Brain (organoid and tissue), 16 donors: ENCODE measurements at places on chromosomes 6 and 20. TPM values are rescaled to one million over a fixed set of nuclear protein-coding genes. Genes with fewer than 3 reads are reported as not detected.
A peak's percentile ranks its signal among the peaks of the same experiment; 100 is the strongest.

GPX5 gene
- not detected for polyA plus RNA-seq

DNA sequence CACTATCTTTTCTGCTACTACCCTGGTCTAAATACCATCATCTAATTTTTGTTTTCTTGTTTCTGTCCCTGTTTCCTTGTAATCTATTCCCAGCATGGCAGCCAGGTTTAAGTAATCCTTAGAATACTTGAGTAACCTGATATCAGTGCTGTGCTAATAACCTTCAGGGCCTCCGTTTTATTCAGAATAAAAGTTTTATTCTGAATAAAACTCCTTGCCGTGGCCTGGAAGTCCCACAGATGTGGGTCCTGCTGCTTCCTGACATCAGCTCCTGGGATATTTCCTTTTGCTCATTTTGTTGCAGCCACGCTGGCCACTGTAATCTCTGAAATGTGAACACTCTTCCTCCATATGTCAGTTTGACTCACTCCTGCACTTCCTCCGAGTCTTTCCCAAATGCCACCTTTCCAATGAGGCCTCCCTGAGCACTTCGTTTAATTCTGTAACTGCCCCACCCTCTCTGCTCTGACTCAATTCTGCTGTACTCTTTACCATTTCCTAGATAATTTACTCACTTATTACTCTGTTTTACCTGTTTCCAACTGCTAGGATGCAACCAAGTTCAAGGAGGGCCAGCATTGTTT is 114.0 kb upstream of the FOXA2 start:
- no peak for DNase-seq

DNA sequence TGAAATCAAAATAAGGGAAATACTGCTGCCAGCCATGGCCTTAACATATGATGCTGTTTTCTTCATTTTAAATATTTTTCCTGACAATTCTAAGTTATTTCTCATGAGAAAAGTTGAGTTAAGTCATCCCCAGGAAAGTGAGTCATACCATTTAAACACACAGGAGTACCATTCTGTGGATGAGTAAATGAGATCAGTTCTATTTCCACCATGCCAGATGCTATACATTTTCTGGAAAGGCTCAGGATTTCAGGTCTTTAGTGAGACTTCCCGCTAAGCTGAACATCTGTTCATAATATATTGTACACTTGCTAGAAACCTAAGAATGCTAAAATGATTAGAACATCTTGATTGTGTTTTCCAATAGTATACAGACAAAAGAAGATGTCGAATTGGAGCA is 256.2 kb upstream of the MANEA start:
- peak; percentile 6 for DNase-seq

- no peak for DNase-seq
Measured at GRCh38 chr20:59010995-59011873, 4.2 kb upstream of the CTSZ start.

DNA sequence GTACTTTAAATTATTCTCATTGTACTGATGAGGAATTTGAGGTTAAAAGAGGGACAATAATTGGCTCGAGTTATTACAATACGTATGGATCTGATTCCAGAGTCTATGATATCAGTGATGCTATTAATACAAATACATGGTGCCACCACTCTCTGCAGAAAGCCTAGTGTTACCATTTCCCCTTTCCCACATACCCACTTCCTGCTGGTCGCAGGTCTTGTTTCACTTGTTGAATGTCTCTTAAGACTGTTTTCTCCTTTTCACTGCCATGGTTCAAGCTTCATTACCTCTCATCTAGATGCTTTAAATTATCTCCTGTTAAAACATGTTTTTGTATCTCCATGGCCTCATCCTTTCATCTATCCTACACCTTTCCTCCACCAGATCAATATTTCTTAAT is 62.0 kb downstream of the FHL5 start:
- no peak for DNase-seq

DPPA5 gene
- not detected for polyA plus RNA-seq

GRCh38 chr20:32528171-32528891 is 56.8 kb downstream of the NOL4L start:
- DNase-seq, result peak; percentile 96

DNA sequence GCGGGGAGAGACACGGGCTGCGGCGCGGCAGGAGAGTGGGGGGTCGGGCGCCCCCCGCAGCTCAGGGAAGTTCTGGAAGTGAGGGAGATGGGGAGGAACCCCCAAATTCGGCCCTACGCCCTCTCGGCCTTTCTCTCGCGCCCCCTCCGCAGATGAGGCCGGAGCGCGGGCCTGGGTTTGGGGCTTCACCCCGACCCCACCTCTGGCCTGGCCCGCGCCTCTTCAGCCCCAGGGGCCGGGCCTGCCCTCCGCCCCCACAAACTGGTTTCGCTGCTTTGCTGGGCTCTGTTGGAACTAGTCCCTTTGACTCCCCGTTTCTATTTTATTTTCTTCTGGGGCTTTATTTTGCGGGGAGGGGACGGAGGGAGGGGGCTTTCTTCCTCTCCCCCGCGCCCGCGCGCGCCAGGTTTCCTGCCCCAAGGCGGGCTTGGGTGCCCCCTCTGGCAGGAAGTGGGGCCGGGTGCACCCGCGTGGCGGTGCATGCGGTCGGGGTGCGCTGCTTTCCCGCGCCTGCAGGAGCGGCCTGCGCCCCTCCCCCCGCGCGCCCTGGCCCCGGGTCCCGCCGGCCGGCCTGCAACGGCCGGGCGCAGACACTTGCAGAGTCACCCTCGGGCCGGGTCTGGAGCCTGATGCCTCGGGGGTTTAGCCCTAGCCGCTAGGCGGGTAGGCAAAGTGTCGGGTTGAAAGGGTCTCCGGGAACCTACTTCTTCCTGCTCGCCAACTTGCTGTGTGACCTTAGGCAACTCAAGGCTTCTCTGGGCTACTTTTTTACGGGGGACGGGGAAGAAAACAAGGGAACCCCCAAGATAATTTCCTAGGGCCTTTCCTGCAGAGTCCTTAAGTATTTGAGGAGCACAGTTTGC is 1.3 kb downstream of the HMGA1 start:
- peak; percentile 46 for DNase-seq

GRCh38 chr6:4155848-4156466 is 20.6 kb upstream of the ECI2 start:
- DNase-seq, result peak; percentile 80

DNA sequence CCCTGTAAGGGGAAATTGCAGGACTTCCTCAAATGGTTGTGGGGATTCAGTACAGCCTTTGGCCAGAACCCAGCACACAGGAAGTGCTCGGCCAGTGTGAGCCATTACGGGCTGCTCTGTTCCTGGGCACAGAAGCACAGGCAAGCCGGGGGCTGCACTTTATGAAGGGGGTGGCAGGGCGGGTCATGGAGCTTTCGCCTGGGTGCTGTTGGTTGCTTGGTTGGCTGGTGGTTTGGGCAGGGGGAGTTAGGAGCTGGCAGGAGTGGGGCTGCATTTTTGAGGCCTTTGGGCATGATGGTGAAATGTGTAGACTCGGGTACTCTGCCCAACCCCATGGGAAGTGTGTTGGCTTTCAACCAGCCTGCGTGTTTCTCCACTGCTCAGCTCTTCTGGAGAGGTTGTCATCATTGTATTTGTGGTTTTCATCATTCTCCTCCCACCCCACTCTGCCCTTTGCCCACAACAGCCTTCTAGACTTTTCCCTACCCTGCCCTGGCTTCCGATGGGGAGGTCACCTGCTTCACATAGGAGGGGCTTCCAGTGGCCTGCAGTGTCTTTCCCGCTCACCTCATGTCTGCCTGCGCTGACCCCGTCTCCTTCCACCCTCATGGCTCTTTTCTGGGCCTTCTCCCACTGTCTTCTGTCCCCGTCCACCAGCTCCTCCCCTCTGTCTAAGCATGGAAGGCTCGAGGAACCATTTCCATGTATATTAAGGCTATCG is 16.1 kb upstream of the RBM38 start:
- no peak for DNase-seq

WFDC10B gene
- polyA plus RNA-seq, result not detected

- DNase-seq, result no peak
Measured at GRCh38 chr6:8334113-8334512, 101.2 kb downstream of the SLC35B3 start.

DNA sequence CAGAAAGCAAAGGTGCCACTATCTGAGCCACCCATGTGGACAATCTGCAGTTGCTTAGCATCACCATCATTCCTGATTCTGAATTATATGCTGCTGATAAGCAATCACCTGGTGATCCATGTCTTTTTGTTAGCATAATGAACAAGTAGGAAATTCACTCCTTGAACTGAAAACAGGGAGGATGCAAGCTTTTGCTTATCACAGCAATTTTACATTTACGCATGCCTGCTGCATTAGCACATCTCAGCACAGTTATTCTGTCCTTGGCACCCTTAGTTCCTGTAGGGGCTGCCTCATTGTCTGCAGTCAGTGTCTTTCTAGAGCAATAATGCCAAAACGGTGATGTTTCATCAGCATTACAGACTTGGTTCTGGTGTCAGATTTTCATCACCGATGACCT is 162.6 kb downstream of the KIF16B start:
- DNase-seq, result no peak

FLRT3 gene
- polyA plus RNA-seq, result 0.87 TPM

LRFN2 gene
- polyA plus RNA-seq, result 2.0 TPM

WFDC8 gene
- not detected for polyA plus RNA-seq

DNA sequence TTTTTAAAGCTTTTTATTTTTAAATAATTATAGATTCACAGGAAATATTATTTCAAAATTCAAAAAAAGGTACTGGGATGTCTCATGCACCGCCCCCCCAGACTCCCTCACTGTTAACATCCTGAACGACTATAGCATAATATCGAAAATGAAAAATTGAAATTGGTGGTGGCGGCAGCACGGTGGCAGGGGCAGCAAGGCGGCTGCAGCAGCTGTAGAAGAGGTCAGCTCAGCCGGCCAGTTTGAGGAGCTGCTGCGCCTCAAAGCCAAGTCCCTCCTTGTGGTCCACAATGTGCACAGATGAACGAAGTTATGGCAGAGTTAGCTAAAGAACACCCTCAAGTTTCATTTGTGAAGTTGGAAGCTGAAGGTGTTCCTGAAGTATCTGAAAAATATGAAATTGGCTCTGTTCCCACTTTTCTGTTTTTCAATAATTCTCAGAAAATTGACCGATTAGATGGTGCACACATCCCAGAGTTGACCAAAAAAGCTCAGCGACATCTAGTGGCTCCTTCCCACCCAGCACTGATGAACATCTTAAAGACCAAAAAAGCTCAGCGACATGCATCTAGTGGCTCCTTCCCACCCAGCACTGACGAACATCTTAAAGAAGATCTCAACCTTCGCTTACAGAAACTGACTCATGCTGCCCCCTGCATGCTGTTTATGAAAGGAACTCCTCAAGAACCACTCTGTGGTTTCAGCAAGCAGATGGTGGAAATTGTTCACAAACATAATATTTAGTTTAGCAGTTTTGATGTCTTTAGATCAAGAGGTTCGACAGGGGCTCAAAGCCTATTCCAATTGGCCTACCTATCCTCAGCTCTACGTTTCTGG is 100.8 kb downstream of the FAM217A start:
- peak; percentile 82 for DNase-seq

DNA sequence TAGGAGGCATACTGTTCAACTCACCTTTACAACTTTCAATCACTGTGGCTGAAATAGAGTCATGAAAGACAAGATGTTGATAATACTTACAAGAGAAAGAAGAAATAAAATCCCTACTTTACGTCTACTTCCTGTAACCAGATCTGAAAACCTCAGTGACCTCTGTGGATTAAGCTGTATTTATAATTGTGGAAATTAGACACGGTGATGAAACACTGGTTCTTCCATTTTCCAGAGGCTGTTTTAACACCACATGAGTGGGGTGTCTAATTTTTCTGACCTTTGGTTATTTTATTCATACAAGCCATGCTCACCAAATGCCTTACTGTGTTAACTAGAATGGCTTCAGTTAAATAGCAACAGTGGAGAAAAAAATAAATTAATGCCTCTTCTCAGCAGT is 58.5 kb upstream of the HIVEP1 start:
- no peak for DNase-seq

DNA sequence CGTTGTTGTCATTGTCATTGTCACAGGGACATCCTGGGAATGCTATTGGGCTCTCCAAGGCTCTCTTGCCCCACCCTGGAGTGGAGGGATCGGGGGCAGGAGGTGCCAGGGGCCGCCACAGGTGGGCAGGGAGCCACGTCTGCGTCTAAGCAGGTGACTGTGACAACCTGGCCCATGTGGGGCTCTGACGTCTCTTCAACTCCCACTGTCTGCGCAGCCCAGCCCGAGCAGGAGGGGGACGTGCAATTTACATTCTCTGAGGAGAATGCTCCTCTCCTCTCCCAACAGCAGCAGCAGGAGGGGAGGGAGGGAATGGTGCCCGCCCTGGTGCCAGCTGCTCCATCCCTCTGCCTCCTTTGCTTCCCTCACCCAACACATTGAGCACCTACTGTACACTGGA is 50.1 kb downstream of the GRM4 start:
- DNase-seq, result no peak

GRCh38 chr6:3315841-3316240 is 57.1 kb downstream of the PSMG4 start:
- no peak for DNase-seq

RAET1L gene
- not detected for polyA plus RNA-seq

DNA sequence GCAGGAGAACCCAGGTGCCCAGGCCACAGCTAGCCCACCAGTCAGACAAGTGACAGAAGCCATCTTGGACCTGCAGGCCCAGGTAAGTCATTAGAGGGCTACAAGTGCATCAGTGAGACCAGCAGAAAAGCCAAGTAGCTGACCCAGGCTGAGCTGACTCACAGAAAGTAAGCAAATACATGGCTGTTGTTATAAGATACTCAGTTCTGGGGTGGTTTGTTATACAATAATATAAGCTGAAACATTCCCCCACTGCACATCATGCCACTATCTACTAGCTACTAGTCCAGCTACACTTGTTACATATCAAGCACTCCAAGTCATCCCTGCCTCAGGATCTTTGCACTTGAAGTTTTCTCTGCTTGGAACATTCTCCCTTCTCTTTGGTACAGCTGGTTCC is 10.0 kb downstream of the DYNLT2 start:
- DNase-seq, result no peak

DNA sequence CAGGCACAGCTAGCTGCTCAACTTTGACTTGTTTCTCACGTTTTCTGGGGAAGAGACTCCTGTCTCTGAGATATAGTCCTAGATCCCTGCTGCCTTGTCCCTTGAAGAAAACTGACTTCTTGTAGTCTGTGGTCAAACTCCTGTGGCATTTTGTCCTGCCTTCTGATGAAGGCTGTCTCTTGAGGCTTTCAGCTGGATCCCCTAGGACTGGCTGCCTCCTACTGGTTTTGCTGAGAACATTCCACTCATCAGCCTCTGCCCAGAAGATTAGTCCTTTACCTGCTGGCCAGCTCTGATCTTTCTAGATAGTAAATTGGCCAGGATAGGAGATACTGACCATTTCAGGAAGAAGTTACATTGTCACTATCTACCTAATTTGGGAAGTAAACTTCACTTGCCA is 71.9 kb upstream of the CNR1 start:
- DNase-seq, result no peak
